ENCODE measurements at places on chromosomes 5 and 9.

DNA sequence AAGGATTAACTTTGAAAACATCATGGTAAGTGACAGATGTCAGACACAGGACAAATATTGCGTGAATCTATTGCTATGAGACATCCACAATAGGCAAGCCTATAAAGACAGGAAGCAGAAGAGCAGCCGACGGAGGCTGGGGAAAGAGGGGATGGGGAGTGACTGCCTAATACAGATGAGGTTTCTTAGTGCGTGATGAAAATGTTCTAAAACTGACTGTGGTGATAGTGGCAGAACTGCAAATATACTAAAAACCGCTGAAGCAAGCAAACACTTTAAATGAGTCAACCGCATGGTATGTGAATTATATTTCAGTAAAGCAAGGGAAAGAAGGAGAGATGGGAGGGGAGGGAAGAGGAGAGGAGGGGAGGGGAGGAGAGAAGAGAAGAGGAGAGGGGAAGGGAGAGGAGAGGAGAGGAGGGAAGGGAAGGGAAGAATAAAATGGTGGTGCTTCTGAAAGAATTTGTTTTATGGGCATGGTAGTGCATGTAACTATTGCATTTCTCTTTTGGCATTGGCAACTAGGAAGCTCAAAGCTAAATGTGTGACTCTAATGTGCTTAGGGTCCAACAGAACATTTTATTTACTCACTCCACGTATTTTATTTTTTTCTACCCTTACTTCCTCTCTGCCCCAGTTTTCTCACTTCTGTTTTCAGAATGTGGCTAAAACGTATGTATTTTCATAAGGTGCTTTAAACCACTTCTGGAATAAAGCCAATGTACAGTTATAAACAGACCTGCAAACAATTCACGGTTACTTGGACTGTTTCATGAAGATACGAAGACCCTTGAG lies 21.3 kb downstream of the AKNA start:
- peak; percentile 52 for DNase-seq

- DNase-seq = no peak
Observed at GRCh38 chr9:11194246-11194645, 581.4 kb upstream of the PTPRD start.

DNA sequence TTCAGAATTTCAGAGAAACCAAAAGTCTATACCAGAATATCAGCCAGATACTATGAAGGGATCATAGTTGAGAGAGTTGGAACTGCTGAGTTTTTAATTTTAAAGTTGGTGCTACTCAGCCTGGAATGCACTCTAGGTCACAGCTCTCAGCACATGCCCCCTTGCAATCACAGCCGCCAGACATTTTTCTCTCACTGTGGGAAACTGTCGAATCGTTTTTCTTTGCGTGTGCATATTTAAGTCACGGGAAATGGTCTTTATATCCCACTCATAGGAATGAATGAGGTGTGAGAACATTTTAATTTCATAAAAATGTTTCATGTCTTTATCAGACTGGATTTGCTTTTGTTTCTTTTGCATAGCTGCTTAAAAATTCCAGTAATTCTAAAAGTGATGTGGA lies 12.2 kb upstream of the SPDL1 start:
- DNase-seq = no peak

GRCh38 chr9:95355500-95355899 lies 38.0 kb upstream of the FANCC start:
- DNase-seq = no peak

DNA sequence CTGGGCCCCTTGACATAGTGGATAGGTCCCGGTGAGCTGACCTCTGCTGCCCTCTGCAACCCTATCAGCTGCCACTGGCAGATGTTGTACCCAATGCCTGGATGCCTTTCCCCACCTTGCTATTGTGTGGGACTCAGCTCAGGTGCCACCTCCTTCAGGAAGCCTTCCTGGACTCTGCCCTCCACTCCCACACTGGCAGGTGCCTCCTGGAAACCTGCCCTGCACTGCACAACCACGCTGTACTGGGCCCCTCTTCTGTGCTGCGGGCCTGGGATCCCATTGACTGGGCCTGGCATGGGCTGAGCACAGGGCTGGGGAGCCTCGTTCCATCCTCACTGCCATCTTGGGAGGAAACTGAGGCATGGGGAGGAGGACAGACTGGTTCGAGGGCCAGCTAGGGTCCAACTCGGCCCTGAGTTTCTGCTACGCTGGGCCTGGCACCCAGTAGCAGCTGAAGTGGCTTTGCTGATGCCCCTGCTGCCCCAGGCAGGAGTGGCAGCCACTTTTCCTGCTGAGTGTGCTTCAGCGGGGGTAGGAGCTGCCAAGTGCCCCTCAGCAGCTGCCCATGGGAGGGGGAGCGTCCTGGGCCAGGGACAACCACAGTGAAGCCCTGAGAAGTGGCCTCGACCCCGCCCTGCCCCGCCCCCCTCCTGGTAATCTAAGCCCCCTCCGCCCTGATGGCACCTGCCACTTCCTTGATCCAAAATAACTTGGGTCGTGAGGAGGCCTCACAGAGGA lies 1.3 kb downstream of the AK1 start:
- DNase-seq = no peak

DNA sequence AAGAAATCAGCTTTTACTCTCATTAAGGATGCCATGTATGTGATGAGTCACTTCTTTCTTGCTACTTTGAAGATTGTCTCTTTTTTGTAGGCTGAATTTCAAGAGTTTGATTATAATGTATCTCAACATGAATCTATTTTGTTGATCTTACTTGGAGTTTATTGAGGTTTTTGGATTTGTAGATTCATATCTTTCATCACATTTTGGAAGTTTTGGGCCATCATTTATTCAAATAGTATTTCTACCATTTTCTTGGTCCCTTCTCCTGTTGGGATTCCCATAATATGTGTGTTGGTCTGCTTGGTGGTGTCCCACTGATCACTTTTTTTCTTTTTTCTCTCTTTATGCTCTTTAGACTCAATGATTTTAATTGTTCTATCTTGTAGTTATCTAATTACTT lies 116.3 kb downstream of the CNTLN start:
- DNase-seq = no peak

DNA sequence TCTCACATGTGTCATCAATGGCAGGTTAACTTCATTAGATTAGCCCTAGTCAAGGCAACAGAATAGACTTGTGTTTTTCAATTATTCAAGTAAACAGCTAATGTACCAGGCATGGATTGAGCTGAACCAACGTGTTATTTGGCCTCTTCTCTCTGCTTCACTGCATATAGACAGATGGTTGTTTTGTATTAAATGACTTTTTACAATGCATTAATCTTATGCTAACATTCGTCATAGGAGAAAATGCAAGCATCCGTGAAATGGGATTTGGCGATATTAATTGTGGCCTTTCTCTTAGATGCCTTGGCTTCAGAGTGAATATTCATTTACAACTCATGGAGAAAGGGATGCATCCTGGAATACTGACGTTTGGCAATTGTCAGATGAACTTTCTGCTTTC lies 208.0 kb downstream of the KCTD16 start:
- no peak for DNase-seq

DNA sequence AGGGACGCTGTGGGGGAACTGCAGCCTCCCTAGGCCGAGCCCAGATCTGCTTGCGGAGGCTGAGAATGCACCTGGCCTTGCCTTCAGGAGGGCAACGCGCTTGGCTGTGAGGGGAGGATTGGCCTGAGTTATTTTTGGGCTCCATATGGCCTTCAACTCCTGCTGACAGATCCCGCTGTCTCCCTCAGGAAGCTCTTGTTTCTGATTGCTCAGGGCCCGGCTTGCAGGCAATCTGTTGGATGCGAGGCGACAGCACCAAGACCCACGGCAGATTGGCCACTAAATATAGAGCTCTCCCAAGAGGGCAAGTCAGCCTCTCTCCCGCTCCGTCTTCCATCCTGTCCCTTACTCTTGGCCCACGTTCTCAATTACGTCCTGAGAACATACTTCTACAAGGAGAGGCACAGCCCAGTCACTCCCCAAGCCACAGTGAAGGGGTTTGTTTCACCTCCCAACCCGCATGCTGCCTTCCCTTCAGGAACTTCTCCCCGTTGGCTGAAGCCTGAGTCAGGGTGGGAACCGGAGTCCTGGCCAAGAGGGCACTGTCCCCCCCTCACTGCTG lies 53.6 kb downstream of the RASGEF1C start:
- DNase-seq = no peak

GRCh38 chr5:74146796-74147195 lies 493.7 kb downstream of the ENC1 start:
- DNase-seq = no peak

DNA sequence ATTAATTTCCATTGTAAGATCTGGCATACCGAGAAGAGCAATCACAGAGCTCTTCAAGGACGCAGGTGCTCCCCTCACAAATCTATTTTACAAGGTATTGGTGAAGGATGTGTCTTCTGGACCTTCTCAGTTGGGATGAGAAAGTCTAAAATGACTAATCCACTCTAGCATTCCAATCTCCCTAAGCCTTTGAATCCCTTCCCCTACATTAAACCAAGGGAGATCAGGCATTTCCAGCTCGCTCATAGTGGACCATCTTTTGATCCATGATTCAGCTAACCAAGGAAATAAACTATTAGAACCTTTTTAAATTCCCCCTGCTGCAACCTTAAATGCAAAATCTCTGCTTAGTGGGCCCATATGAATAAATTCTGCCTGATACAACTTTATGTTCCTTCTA lies 95.9 kb upstream of the FBN2 start:
- DNase-seq = no peak

DNA sequence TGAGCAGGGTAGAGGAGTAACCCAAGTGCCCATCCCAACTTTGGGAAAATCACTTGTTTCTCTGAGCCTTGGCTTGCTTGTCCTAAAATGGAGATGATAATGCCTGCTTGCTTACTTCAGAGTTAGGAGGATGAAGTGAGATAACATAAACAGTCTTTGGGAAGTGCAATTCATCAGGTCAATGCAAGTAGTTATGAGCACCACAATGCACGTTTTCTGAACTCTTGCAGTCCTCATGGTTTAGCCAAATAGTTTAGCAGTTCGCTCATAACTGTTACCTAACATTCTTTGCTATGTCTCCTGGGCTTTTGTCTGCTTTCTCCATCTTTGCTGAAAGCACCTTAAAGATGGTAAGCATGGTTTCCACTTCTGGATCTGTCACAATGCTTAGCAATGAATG lies 270.0 kb downstream of the ADAMTSL1 start:
- DNase-seq = no peak

GRCh38 chr5:6886866-6887265 lies 173.6 kb downstream of the TENT4A start:
- DNase-seq = no peak

DNA sequence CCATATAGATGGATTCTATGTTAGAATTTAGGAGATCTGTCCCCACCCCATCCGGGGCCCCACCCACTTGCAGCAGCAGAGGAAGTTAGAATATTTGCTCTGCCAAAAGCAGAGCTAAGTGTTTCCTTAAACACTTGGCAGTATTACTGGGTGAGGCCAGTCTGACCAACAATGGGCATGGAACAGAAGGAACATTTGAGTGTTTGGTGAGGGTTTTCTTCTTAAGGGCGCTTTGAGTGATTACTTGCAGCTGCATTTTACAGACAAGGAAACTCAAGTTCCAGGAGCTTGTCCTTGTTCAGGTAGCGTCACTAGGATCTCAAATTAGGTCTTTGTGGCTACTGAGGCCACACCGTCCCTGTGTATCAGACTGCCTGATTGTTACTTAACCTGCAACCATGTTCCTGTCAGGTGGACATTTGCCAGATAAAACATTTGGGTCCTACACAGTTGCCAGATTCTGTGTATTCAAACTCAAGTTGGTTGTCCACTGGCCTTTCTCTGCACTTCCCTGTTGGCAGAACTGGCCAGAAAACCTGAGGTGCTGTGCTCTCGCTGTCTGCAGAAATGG lies 59.3 kb downstream of the SLC46A2 start:
- DNase-seq = no peak

GRCh38 chr5:91825618-91826017 lies 442.5 kb upstream of the ARRDC3 start:
- DNase-seq = no peak

GRCh38 chr5:109105631-109106267 lies 304.0 kb downstream of the PJA2 start:
- DNase-seq = no peak

- DNase-seq = no peak
Observed at GRCh38 chr5:127400946-127401670, 110.5 kb downstream of the MEGF10 start.

DNA sequence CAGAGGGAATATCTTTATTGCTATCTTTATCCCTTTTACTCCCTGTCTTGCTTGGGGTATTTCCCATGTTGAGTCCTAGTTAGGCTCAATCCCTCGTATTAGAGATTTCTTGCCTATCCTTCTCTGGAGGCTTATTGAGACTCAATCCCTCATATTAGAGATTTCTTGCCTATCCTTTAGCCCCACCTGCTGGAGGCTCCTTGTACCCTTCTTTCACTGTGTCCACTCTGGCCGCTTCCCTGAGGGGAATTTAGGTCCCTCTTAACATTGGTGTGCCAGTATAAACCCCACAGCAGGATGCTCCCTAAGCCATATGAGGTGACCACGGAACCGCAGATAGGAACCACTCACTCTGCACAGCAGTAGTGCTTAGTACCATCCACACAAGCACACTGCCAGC lies 110.7 kb upstream of the MAMDC2 start:
- no peak for DNase-seq

GRCh38 chr5:158770506-158770905 lies 329.2 kb downstream of the EBF1 start:
- peak; percentile 44 for DNase-seq

- no peak for DNase-seq
Observed at GRCh38 chr9:95007226-95007869, 280.8 kb downstream of the AOPEP start.

GRCh38 chr5:16897284-16897704 lies 38.8 kb downstream of the MYO10 start:
- DNase-seq = no peak
